ENCODE measurements at places on chromosomes 7 and 10.

- no peak for DNase-seq
Measured at GRCh38 chr7:155287284-155287935, 10.3 kb upstream of the INSIG1 start.

- no peak for DNase-seq
Measured at GRCh38 chr10:118738406-118738805, 16.4 kb downstream of the CACUL1 start.

DNA sequence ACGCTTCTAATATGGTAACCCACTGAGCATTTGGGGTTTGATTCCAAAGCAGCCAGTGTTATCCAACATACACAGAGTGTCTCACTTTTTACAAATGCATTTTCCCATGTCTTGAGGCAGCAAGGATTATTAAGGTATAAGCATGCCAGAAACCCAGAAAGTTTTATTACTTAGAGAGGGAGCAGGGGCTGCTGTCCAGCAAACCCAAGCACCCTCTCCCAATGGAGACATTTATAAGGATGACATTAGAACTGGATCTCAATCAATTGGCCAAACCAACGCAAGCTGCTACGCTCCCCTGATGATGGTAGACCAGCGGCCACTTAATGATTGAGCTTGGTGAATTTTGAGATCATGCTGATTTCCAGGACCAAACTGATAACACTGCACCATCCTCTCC, 176.3 kb downstream of the FANK1 start:
- no peak for DNase-seq

- DNase-seq: no peak
Measured at GRCh38 chr10:96949039-96949683, 117.1 kb downstream of the LCOR start.

- DNase-seq: no peak
Measured at GRCh38 chr10:89342206-89342958, 14.6 kb downstream of the IFIT3 start.

GRCh38 chr10:132876993-132877431, 65.4 kb downstream of the CFAP46 start:
- no peak for DNase-seq

- no peak for DNase-seq
Measured at GRCh38 chr10:62805231-62806099, 945 bp downstream of the ADO start.

GRCh38 chr7:114214466-114214865, 200.1 kb upstream of the FOXP2 start:
- no peak for DNase-seq

All from T-helper 17 cell (primary cell).